Effector CD8-positive, alpha-beta T cell (primary cell): ENCODE measurements at places on chromosomes 13 and 19.

GRCh38 chr19:31146015-31146414 is 203.2 kb downstream of the TSHZ3 start:
- no peak for DNase-seq

DNA sequence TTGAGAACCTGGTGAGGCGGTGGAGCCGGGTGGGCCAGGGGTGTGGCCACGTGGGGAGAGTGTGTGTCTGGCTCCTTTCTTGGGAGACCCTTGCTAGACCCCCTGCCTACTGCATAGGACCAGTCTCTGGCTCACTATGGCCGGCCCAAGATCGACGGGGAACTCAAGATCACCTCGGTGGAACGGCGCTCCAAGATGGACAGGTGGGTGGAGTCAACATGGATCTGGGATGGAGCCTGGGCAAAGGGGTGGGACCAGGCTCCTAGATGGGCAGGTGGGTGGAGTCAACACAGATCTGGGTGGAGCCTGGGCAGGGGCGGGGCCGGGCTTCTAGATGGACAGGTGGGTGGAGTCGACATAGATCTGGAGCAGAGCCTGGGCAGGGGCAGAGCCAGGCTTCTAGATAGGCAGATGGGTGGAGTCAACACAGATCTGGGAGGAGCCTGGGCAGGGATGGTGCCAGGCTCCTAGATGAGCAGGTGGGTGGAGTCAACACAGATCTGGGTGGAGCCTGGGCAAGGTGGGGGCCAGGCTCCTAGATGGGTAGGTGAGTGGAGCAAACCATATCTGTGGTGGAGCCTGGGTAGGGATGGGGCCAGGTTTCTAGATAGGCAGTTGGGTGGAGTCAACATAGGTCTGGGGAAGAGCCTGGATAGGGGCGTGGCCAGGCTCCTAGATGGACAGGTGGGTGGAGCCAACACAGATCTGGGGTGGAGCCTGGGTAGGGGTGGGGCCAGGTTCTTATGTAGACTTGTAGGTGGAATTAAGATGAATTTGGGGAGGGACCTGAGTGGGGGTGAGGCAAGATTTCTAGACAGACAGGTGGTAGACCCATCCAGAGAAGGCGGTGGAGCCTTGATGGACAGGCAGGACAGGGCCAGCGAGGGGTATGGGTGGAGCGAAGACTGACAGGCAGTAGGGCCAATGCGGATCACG is 56.5 kb downstream of the VAV1 start:
- no peak for DNase-seq

- DNase-seq, result peak; percentile 65
Measured at GRCh38 chr19:48469289-48469881, at the start of gene CYTH2. Gene CYTH2, plus strand, starts transcription at chr19:48469369. Its CDS starts 139 bp downstream, at chr19:48469508.

- DNase-seq, result no peak
Measured at GRCh38 chr13:85527316-85527715, 271.9 kb downstream of the SLITRK6 start.

GRCh38 chr13:72384879-72385278 is 342.6 kb downstream of the MZT1 start:
- DNase-seq, result no peak

DNA sequence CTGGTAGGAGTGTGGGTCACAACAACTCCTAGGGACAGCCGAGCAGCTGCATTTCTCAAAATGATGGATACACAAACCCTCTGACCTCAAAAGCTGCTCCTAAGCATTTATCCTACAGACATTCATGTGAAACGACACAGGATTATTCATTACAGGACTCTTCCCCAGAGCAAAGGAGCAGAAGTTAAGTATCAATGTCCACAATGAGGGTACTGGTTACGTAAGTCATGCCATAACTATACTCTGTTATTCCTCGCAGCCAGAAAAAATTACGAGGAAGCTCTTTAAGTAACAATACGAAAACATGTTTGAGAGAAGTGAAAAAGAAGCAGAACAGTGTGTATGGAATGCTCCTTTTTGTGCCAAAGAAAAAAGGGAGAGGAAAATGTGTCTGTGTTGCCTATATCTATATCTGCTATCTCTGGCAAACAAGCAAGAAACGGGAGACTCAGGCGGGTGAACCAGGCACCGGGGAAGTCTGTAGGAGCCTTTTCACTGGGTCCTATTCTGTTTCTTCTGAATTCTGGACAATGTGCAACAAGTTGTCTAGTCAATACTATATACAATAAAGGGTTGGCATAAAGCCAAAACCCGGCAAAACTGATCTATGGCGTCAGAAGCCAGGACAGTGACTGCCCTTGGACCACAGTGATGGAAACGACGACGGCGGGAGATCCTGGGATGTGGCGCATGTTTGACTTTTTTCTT is 1.3 kb downstream of the ISOC2 start:
- no peak for DNase-seq

DNA sequence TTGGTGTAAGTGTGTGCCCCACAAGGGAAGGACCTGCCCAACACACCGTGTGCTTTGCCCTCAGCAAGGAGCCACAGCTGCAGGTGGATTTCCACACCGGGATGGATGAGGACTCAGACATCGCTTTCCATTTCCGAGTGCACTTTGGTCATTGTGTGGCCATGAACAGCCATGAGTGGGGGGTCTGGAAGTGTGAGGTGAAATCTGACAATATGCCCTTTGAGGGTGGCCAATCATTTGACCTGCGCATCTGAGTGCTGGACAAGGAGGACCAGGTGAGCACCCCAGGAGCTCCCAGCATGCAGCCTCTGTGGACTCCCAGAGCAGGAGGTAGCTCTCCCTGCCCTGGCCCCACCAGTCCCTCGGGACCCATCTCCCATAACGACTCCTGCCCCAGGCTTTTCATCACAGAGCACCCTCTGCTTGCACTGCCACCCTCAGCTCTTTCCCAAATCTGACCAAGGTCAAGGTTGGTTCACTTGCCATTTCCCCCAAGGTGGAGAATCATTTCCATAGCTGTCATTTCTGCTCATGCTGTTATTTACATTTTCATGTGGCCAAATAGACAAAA is 13.2 kb upstream of the EID2 start:
- DNase-seq, result no peak
